Posterior vena cava (tissue), 2 donors: ENCODE measurements at places on chromosomes 2 and 18. TPM values are rescaled to one million over a fixed set of nuclear protein-coding genes. Genes with fewer than 3 reads are reported as not detected.

Gene IRS1
- total RNA-seq: 12.4 TPM

Gene EPHA4
- 39.2 TPM for total RNA-seq

Gene NETO1
- 0.56 TPM for total RNA-seq

Gene SERPINB12
- total RNA-seq: not detected

Gene CASP8
- 11.3 TPM for total RNA-seq

Gene SPTBN1
- 329 TPM for total RNA-seq

Gene COLEC12
- total RNA-seq: 23.0 TPM

Gene MRPL19
- 42.7 TPM for total RNA-seq

Gene MYCN
- 0.88 TPM for total RNA-seq

Gene TDRD15
- not detected for total RNA-seq

Gene MLPH
- total RNA-seq: 6.4 TPM

Gene DOCK10
- 26.4 TPM for total RNA-seq

Gene FAP
- 54.8 TPM for total RNA-seq

Gene STON1
- 47.9 TPM for total RNA-seq

Gene LAPTM4A
- 199 TPM for total RNA-seq

Gene DHRS9
- total RNA-seq: 0.48 TPM

Gene KCNJ13
- total RNA-seq: not detected

Gene OTX1
- total RNA-seq: not detected

Gene UGT1A4
- total RNA-seq: not detected

Gene NCKAP5
- 2.0 TPM for total RNA-seq

Gene ERICH2
- not detected for total RNA-seq

Gene CTDSP1
- total RNA-seq: 112 TPM

Gene LIMS4
- total RNA-seq: 2.4 TPM

Gene REEP1
- total RNA-seq: 48.4 TPM

Gene GEN1
- 3.1 TPM for total RNA-seq

Gene CRYBA2
- total RNA-seq: not detected
